ENCODE measurements at places on chromosomes 16 and 17.
A peak's percentile ranks its signal among the peaks of the same experiment; 100 is the strongest.

GRCh38 chr16:9260666-9261065, 169.2 kb downstream of the HAPSTR1 start:
- DNase-seq = no peak

- DNase-seq = no peak
These were observed 14.2 kb upstream of the HAPSTR1 start for GRCh38 chr16:9077091-9077809.

DNA sequence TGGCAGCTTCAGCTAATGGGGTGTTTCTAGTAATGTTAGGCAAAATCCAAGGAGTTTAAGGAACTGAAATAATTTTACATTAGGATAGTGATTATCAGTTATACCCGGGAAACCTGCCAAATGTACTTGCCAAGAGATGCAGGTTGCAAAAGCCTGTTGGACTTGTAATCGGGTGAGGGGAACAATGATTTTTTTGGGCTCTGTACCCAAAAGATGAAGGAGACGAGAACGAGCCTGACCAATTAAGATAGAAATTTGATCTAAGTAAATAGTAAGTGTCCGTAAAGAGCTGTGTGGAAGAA, 56.3 kb upstream of the ARL4D start:
- no peak for DNase-seq

GRCh38 chr16:75011634-75012307, 12.9 kb downstream of the ZNRF1 start:
- no peak for DNase-seq

GRCh38 chr17:4986403-4986802, 1.1 kb downstream of the CAMTA2 start:
- no peak for DNase-seq

DNA sequence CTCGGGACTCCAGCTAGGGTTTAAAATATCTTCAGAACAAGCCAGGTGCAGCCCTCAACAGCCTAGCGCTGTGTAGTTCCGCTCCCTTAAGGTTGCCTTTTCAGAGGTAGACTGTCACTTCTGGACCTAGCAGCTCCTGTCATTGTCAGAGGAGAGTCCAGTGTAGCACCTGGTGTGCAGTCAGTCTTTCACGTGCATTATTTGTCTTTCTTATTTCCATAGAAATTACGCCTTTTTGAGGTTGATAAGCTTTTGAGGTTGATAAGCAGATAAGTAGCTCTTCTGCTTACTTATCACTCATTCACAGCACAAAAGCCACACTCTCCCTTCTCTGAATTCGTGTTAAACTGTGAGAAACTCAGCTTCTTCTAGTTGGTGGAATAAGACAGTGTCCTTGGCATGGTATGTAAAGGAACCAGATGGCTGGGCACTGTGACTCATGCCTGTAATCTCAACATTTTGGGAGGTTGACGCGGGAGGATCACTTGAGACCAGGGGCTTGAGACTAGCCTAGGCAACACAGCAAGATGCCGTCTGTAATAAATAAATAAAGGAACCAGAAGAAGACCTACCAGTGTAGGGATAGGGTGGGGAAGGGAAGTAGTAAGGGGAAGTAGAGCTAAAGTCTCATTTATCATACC, 10.2 kb downstream of the EEF2K start:
- DNase-seq = peak; percentile 86

DNA sequence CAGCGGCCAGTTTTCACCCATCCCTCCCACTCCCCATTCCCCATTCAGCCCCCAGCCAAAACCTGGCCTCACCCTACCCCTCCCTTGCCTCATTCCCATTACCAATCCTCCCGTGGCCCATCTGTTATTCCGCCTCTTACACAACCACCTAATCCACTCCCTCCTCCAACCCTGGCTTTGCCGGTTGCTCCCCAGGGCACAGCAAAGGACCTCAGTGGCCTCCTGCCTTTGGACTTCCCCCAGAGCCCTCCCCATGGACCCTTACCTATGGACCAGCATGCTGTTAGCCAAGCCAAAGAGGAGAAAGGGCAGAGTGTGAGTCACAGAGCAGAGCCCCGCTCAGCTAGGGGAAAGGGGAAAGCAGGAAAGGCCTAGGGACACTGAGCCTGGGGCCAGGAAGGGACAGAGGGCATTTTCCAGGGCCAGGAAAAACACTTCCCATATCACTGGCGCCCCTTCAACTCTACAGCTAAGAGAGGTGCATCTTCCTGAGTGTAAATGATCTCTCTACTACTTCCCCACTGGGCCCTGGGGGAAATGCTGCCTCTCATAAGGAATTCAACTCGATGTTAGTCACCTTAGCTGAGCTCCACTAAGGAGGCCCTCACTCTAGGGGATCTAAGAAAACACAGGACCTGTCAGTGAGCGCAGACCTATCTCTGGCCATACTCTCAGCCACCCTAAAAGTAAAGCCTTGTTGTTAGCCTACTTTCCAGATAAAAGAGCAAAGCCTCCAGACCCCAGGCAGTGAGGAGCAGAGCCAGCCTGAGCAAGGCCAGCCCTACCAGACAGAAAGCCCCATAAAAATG, 10.6 kb downstream of the PEMT start:
- DNase-seq = no peak

DNA sequence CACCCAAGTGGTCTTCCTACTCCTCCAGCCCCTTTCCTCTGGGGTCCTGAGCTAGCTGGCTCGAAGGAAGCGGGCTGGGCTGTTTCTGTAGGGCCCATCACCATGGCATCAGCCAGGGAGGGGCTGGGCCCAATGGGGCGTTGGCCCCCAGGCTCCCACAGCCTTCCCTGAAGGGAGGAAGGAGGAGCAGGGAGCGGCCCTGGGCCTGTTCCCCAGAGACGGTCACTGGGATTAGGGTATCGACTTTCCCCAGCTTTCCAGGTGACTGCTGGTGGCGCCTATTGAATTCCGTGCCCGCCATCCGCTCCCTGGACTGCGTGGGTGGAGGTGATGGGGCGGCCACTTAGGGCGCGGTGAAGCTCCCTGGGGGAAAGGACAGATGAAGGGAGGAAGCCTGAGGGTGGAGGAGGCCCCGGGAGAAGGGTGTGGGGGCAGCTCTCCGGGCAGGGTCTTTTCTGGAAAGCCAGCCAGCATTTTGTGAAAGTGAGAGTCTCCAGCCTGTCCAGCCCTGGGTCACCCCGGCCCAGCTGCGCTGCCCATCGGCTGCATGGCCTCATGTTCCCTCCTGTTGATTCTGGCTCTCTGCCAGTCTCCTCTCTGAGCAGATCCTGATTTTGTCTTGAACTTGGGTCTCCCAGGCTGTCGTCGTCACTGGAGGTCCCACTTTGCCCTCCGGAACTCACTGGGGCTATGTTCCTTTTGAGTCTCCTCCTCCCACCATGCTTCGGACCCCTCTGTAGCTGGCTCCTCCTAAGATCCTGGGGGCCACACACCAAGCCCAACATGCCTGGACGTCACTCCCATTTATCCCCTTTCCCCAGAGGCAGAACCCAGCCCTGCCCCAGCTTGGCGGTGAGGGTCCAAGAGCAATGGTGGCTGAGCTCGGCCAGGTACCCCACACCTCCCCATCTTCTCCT, 9.8 kb downstream of the NHERF1 start:
- DNase-seq = no peak

- DNase-seq = no peak
These were observed 3.4 kb upstream of the MEFV start for GRCh38 chr16:3259836-3260235.

DNA sequence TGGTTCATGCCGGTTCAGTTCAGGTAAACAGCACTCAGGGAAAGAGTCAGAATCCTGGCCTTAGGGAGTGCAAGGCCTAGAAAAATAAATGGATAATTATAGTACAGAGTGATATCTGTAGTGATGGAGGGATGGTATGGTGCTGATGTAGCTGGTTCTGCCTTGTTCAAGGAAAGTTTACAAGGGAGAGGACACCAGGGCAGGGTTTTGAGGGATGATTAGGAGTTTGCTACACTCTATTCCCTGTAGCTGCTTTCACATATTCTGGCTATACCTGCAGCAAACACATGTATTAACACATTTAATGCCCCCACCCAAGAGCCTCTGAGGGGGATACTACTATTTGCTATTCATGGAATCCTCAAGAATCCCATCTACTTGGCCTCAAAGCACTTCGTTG, 1.7 kb upstream of the NOS2 start:
- DNase-seq = no peak

- no peak for DNase-seq
These were observed 51.2 kb downstream of the PGS1 start for GRCh38 chr17:78429618-78429995.

DNA sequence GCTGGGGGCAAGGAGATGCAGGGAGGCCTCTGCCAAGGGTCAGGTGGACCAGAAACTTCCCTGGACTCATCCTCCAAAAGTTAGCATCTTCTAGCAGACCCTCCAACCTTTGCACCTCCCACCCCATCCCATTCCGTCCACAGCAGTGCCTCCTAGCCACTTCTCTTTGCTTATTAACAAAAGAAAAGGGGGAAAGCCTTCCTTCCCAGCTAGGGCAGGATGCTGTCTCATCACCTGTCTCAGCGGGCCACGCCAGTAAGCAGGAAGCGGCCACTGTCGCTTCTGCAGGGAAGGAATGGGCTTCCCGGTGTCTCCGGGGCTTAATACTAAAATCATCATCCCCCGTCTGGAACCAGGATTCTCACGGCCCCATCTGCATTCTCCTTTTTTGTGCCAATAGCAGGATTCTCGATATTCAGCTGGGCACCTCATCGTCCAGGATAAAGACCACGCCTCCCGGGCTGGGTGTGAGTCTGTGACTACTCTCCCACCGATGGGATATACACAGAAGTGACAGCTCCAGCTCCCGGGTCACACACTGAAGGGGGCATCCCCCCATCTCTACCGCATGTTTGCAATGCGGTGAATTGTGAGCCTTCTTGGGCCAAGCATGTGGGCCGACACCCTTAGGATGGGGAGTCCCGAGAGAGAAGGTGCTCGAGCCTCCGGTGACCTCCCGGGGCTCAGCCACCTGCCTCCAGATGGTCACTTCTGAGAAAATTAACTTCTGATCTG, 15.5 kb upstream of the RBFOX3 start:
- DNase-seq = peak; percentile 49

GRCh38 chr16:12455287-12455798, 348.3 kb downstream of the CPPED1 start:
- peak; percentile 36 for DNase-seq

GRCh38 chr16:5738586-5738985, 641.0 kb upstream of the EEF2KMT start:
- DNase-seq = no peak

GRCh38 chr17:33511670-33512069, 218.6 kb upstream of the ASIC2 start:
- DNase-seq = no peak

GRCh38 chr17:79905832-79906231, 66.6 kb upstream of the CBX4 start:
- no peak for DNase-seq

DNA sequence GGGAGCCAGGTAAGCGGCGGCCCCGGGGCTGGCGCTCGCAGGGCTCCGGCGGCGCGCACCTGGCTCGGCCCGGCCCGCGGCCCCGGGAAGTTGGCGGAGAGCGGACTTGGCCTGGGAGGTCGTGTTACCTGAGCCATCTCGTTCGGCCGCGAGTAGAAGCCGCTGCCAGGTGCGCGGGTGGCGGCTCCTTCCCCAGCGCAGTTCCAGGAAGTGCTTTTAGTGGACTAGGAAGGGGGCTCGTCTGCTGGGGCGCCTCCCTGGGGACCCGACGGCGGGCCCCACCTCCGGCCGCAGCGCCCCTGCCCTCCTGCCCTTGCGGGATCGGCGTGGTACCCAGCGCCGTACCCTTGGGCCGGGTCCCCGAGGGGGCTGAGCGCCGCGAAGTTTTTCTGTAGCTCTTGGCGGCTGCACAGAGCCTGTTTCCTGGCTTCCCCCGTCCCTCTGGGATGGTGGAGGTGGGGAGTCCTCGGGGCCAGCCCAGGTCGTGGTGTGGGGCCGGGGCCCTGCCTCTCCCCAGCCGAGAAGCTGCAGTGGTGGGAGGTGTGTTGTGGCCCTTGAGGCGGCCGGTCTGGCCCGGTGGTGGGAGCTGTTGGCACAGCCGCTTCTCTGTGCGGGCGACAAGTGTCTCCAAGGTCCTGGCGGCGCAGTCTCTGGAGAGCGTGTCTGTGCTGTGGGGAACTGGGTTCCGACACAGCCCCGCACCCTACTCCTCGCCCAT, 96.9 kb downstream of the RAB11FIP4 start:
- DNase-seq = no peak

GRCh38 chr17:80837711-80838110, 153.9 kb upstream of the CHMP6 start:
- DNase-seq = no peak

DNA sequence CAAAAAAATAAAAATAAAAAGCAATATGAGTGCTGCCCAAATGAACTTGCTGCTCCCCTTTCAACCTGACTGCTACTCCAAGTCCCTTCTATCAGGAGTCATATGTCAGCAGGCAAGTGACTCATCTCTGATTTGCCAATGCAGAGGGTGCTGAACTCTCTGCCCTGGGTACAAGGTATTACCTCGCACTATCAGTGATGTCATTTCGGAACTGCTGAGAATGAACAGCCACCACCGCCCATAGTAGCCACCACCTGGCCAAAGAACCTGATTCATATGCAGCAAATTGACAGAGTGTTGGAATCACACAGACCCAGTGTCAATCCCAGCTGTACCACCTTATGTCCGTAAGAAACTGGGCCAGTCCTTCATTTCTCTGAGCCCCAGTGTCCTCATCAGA, 31.2 kb downstream of the LYRM9 start:
- no peak for DNase-seq

DNA sequence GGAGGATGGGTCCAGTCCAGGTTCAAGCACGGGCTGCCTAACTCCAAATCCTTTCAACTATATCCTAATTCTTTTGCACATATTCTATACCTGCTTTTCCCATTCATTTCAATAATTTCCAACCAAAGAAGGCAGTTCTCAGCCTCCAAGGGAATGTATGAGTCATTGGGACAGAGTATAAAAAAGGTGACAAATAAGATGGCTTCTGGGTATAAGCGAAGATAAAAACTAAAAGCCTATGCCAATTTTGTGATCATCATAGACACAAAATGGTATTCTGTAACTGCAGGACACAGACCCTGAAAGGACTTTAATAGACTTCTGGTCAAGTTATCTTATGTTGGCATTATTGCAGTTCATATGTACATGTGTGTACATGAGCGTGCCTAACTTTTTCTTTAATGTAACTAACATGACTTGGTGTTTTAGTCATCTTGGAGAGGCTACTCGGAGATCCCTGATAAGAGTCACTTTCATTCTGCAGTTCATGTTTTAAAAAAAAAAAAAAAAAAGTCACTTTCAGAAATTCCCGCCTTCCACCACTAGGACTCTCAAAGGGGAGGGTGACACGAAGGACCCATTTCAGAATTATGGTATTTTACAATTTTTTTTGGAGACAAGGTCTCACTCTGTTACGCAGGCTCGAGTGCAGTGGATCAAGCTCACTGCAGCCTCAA, 17.3 kb downstream of the COG1 start:
- no peak for DNase-seq

GRCh38 chr17:81523402-81524038, 4.7 kb upstream of the FSCN2 start:
- DNase-seq = peak; percentile 90

- no peak for DNase-seq
These were observed 63.1 kb downstream of the USP22 start for GRCh38 chr17:20979792-20980083.

GRCh38 chr16:75099738-75100602, 16.6 kb downstream of the LDHD start:
- DNase-seq = no peak

Data from posterior cingulate gyrus (tissue), 11 donors.